ENCODE measurements at places on chromosomes 16 and 17.

- DNase-seq: no peak
Measured at GRCh38 chr16:85451641-85452363, 161.3 kb upstream of the GSE1 start.

- DNase-seq: no peak
Measured at GRCh38 chr17:44203731-44204440, 4.2 kb upstream of the ATXN7L3 start.

GRCh38 chr16:72952811-72953271 is 95.1 kb downstream of the ZFHX3 start:
- DNase-seq: no peak

DNA sequence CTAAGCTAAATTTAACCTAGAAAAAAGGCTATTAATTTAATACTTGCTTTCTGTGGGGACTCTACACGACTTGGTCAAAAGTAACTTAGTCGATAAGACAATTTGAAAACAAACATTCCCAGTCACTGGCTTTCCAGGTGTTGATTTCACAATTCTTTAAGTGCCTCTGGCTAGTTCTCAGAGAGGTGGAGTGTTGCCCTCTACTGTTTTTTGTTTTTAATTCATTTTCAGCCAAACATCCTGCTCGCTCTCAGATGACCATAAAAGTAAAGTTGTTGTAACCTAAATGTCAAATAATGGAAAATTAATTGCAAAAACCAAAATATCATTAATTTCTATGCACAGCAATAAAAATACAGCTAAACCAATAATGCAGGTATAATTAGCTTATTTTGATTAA is 107.1 kb downstream of the MYO1D start:
- DNase-seq: no peak

DNA sequence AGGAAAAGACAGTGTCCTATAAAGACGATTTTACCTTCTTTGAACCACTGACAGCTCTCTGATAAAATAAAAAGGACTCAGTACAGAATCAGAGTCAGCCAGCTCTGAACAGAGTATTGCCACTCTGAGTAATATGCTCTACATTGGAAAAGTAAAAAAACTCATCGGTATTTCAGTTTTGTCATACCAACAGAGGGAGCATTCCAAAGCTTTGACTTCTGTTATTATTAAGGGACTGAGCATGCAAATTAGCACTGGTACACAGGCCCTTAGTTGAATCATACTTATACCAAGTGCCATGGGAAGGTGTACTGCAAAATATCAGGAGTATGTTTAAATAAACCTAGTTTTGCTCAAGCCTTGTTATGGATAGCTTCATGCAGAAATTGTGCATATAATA is 509.0 kb upstream of the KIF2B start:
- DNase-seq: no peak

GRCh38 chr17:73613271-73614233 is 30.7 kb downstream of the SDK2 start:
- DNase-seq: no peak

DNA sequence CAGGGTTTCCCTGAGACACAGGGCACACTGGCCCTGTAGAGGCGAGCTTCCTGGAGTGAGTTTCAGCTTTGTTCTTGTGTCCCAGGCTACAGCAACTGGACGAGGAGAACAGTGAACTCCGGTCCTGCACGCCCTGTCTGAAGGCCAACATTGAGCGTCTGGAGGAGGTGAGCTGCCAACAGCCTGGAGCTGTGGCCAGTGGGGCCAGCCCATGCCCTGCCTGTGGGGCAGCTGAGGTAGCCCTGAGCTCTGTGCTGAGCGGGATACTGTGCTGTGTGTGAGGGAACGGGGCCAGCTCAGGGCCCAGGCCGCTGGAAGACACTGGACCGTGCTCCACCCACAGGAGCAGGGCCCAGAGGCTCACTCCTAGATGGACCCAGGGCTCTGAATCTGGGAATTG is 8.7 kb upstream of the CAPN15 start:
- no peak for DNase-seq

- no peak for DNase-seq
Measured at GRCh38 chr16:77273-77806, 685 bp upstream of the MPG start.

GRCh38 chr16:70750893-70751467 is 50.0 kb downstream of the VAC14 start:
- DNase-seq: peak; percentile 87

- no peak for DNase-seq
Measured at GRCh38 chr17:19364699-19365498, 2.4 kb upstream of the B9D1 start.

GRCh38 chr16:69349536-69349935 is 2.0 kb downstream of the TMED6 start:
- DNase-seq: no peak

- DNase-seq: peak; percentile 72
Measured at GRCh38 chr16:9159839-9160550, 68.6 kb downstream of the HAPSTR1 start.

DNA sequence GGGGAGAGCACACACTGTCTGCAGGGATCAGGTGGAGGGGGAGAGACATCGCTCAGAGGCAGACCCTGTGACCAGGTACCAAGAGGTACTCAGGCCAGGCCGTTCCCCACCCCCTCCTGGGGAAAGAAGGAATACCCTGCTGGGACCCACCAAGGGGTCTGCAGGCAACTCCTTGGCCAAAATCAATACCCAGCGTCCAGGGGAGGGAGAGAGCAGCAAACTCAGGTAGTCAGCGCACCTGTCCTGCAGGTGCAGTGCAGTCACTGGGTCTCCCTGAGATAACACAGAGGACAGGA is 57.5 kb upstream of the DOC2B start:
- no peak for DNase-seq

DNA sequence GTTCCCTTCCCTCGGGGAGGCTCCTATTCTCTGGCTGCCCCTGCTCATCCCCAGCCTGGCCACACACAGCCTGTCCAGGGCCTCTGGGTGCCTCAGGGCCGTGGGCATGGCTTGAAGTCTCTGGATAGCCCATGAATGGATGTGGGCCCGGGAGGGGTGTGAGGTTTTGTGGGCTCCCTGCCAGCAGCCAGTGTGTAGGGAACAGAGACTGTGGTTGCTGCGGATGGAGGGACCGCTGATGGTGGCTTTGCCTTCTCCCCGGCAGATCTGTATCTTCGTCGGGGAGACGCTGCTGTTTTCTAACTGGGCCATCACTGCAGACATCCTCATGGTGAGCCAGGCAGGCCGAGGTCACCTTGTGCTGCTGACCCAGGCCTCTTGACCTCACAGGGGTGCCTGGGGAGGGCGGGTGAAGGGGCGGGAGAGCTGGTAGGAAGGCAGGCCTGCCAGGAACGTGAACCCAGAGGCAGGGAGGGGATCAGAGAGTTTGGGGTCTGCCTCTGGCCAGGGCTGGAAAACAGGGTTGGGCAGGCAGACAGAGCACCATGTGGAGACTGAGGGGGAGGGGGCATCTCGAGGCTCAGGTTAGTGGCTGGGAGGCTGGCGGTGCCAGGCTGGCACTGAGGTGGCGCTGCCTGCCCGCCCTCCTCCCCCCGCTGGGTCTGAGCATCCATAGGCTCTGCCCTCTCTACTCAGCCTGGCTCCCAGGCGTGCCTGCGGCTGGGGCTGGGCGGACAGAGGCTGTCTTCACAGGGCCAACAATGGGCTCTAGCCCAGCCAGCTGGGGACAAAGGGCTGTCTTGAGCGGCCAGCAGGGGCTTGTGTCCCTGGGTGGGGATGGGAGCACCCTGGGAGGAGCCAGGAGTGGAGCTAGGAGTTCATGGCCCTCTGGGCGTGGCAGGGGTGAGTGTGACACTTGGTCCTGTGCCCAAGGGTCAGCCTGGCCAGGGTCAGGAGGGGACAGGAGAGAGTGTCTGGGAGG is 21.4 kb downstream of the MYBBP1A start:
- no peak for DNase-seq

GRCh38 chr16:4594433-4595410 is 20.0 kb downstream of the UBALD1 start:
- no peak for DNase-seq
